Aorta (tissue), 5 donors: ENCODE measurements at places on chromosomes 5 and 9. TPM values are rescaled to one million over a fixed set of nuclear protein-coding genes. Genes with fewer than 3 reads are reported as not detected.

PCDHA4 gene
- total RNA-seq = 0.78 TPM

GRCh38 chr9:86600977-86601376 is 246.8 kb upstream of the TUT7 start:
- no peaks in the 10 kb centered on the region for H3K36me3 ChIP-seq
- no peaks in the 10 kb centered on the region for H3K27me3 ChIP-seq
- H3K27ac ChIP-seq = no peak overlapping the region
- DNase-seq = no peak

- H3K27ac ChIP-seq = no peak overlapping the region
- H3K27me3 ChIP-seq = no peaks in the 10 kb centered on the region
- no peaks in the 10 kb centered on the region for H3K4me1 ChIP-seq
- H3K36me3 ChIP-seq = no peaks in the 10 kb centered on the region
- no peak for DNase-seq
These were observed 18.3 kb downstream of the RFX3 start for GRCh38 chr9:3507395-3508077.

DNA sequence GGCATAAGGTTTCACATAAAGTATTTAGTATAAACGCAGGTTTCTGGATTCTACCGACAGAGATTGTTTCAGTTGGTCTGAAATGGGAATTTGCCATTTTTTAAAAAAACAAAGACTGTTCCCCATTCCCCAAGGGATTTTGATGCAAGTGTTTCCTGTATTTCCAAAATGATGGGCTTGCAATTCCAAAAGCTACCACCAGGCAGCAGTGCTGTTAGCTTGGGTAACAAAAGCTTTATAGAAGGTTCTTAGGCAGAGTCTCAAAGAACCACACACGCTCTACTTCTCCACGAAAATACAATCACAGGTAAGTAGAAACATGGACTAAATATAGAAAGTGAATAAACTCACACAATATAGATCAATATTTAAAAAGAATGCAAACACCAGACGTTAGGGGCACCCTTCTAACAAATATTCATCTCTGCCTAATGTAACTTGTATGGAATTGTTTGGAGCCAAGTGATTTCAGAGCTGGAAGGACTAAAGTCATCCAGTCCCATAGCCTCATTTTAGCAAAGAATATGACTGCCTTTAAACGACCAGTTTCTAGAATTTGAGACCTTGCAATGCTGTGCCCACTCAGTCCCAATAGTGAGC is 154.3 kb downstream of the SPOCK1 start:
- H3K27ac ChIP-seq = no peak overlapping the region
- no peaks in the 10 kb centered on the region for H3K27me3 ChIP-seq
- no peaks in the 10 kb centered on the region for H3K36me3 ChIP-seq
- DNase-seq = no peak
- no peaks in the 10 kb centered on the region for H3K4me1 ChIP-seq
- no peak overlapping the region for H3K4me3 ChIP-seq

GRCh38 chr5:82674671-82675070 is 396.5 kb upstream of the RPS23 start:
- no peak overlapping the region for H3K4me3 ChIP-seq
- H3K36me3 ChIP-seq = no peaks in the 10 kb centered on the region
- H3K27ac ChIP-seq = no peak overlapping the region
- H3K4me1 ChIP-seq = no peaks in the 10 kb centered on the region
- DNase-seq = no peak

C9 gene
- total RNA-seq = 0.13 TPM
